Stimulated activated CD4-positive, alpha-beta T cell treated with anti-CD3 and anti-CD28 coated beads, Interleukin-12 subunit alpha, Interleukin-12 subunit beta, amount 100 ng/mL, for 24 hours (primary cell): ENCODE measurements at places on chromosomes 16 and 17.

- DNase-seq, result no peak
Measured at GRCh38 chr17:1943436-1943831, 81.7 kb downstream of the RTN4RL1 start.

GRCh38 chr16:89314357-89314756 lies 96.9 kb downstream of the ZNF778 start:
- no peak for DNase-seq

DNA sequence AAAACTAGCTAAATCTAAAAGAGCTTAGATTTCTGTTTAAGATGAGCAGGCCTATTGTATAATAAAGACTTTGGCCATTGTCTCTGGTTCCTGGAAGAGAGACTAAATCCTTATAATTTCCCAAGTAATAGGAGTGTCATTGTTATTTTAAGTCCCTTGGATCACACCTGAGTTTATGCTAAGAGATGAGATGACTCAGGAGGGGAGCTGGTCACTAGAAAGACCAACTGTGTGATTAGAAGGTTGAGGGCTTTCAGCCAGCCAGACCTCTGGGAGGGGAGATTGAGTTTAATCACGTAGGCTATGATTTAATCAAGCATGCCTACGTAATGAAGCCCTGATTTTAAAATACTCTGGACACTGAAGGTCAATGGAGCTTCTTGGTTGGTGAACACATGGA lies 156.9 kb upstream of the C17orf78 start:
- no peak for DNase-seq

DNA sequence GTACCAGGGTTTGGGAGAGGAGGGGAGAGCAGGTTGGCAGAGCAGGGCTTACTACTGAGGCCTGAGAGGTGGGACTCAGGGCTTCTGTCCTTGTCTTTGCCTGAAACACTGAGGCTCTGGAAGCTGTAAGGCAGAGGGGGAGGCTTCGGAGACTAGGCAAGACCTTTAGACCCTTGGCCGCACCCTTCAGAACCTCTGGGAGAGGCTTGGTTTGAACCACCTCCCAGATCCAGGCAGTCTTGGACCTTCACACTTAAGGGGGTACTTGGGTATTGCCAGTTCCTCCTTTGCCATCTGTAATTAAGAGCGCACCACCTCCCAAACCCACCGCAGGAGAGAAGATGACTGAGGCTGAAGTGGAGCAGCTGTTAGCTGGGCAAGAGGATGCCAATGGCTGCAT lies 12.9 kb downstream of the MYL4 start:
- no peak for DNase-seq

DNA sequence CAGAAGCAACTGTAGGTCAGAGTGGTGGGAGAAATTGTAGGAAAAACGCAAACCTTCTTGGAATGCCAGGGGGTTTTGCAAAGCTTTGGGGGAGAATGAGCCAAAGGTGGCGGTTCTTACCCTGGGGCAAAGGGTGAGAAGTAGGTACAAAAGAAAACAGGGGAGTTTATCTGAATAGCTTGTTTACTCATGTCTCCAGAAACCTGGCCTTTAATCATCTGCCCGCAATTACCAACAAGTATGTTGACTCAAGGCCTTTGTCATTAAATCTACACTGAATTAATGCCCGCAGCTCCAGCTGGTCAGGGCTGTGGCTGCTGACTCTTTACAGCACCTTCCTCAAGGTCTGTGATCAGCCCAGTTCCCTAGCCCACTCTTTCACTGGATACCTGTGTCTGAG lies 320.1 kb downstream of the CBLN1 start:
- DNase-seq, result no peak

DNA sequence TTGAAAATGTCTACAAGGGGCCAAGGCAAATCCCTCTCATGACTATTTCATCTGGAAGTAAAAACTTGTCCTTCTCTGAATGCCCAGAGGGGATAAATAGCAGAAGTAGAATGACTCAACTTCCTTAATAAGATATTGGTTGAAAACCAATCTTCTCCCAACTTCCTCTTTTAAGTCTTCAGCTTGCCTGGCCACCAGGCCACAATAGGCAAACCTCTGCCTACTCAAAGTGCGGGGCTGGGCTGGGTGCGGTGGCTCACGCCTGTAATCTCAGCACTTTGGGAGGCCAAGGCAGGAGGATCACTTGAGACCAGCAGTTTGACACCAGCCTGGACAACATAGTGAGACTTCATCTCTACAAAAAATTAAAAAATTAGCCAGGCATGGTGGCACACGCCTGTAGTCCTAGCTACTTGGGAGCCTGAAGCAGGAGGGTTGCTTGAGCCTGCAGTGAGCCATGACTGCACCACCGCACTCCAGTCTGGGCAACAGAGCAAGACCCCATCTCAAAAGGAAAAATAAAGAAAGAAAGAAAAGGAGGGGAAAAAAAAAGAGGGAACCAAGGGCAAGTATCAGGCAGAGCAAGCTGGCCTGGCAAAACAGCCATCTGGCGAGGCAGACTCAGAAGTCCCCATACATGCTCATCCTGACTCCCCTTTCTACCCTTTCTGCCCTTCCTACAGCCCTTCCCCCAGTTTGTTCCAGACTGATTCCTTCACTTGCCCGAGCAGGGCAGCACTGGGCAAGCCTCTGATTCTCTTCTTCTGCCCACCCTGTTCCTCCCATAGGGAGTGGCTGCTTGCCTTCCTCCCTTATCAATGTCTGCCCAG lies 20.6 kb downstream of the MAP3K14 start:
- no peak for DNase-seq

- no peak for DNase-seq
Measured at GRCh38 chr17:63688396-63689020, 11.4 kb downstream of the LIMD2 start.

DNA sequence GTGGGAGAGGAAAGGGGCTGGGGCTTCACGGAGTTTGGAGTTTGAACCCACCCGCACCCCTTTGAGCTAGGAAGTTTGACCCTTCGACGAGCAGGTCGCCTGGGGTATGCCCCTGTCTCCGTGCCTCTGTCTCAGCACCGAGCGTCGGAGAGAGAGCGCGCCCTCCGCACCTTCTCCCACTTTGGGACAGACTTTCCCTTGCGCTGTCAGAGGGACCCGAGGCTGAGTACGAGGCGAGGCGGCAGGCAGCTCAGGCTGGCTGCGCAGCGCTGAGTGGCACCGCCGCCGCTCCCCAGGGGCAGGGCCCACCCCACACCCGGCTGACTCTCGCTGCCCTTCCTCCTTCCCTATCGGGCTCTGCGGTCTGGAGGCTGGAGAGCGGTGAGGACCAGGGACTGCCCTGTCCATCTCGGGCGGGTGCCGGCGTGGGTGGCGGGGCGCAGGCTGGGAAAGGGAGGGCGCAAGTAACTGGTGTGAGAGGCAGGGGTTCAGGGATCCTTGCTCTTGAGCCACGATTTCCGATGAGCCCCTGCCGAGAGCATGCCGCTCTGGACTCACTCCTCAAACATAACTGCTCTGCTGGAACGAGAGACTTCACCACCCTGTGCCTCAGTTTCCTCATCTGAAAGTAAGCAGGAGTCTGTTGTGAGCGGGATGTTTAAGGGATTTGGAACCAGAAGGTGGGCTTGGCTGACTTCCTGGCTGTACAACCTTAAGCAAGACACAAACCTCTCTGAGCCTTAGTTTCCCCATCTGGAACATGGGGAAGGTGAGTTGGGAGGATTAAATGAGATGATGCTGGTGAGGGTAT lies 981 bp downstream of the BEAN1 start:
- DNase-seq, result no peak

GRCh38 chr16:11564046-11564926 lies 22.4 kb downstream of the LITAF start:
- no peak for DNase-seq

GRCh38 chr17:80428363-80428762 lies 13.4 kb downstream of the ENDOV start:
- DNase-seq, result no peak

- no peak for DNase-seq
Measured at GRCh38 chr17:345261-345660, 7.3 kb downstream of the RPH3AL start.

DNA sequence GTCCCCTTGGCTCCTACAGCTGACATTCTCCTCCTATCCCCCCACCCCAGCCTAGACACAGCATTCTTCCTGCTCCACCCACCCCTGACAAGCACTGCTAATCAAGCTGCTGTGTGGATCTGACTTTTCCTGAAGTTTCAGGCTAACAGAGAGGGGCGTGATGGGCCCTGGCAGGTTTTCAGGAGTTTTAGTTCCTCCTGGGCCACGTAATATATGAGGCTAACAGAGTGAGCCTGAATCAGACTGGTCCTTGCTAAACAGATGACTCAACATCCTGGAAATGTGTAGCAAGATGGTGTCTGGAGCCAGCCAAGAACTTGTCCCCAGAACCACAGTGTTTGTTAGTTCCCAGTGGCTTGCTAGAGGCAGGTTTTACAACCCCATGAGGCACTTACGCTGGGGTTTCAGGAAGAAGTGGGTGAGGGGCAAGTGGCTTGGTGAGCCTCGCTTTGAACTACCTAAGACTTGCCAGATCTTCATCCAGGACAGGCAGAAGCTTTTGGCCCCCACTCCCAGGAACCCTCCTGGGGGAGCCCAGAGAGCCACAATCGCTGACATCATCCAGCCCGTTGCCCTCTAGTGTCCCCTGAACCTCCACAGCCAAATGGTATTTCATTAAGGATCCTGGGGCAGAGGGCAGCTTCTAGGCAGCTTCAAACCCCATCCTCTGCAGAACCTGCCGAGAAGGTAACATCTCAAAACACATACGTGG lies 15.9 kb downstream of the TMEM92 start:
- DNase-seq, result no peak

DNA sequence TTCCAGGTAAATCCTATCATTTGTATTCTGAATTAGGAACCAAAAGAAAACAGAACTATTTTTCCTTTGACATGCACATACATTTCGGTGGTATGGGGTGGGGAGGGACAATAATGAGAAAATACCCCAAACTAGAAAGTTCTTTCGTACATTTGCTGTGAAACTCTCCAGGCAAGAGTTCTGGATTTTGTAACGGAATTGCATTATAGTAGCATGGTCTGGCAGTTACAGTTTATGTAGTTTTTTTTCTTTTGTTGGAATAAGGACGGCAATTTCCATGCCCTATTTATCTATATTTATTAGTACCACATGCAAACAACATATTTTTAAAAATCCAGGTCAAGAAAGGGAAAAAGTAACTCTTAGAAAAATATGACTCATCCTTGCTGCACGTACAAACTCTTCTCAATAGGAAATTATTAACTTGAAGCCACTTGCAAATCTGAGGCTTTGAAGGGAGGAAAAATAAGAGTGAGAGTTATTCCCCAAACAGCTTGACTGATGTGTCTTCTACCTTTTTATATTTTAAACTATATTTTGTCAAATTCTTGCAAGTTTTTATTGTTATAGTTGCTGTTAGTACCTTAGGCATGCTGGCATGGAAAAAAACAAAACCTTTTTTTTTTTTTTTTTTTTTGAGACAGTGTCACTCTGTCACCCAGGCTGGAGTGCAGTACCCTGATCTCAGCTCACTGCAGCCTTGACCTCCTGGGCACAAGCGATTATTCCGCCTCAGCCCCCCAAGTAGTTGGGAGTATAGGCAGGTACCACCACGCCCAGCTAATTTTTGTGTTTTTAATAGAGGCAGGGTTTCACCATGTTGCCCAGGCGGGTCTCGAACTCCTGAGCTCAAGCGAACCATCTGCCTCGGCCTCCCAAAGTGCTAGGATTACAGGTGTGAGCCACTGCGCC lies 69.3 kb downstream of the WWP2 start:
- DNase-seq, result no peak

DNA sequence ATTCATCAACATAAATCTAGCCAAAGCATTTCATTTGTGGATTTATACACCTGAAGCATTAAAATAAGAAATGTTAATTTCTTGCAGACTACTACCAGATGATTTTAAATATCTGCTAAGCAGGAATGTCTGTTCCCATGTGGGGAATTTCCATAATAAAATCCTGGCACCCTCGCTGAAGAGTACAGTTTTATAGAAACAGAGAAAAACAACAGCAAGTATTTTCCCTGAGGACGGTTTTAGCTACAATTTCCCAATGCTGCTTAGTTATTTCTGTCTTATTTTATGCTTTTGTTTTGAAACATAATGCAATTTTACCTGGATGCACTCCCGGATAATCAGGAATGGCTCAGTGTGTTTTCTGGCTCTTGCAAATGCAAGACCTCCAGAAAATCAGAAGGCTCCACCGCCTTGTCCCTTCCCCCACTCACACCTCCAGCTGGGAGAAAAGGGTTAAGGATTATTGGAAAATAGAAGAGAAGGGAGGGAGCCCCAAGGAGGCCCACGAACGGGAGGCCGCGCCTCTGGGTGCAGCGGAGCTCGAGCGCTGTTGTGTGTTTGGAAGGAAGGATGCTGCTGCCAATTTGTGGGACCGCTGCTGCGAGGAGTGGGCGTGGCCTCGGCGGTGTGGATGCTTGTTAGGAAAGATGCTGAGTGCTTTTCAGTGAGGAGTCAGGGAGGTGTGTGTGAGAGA lies at the start of gene CNTNAP4:
Gene CNTNAP4, plus strand, starts transcription at position 657 of the 694 bp plus-strand sequence. CDS start 262 bp downstream, outside the sequence.
- no peak for DNase-seq

DNA sequence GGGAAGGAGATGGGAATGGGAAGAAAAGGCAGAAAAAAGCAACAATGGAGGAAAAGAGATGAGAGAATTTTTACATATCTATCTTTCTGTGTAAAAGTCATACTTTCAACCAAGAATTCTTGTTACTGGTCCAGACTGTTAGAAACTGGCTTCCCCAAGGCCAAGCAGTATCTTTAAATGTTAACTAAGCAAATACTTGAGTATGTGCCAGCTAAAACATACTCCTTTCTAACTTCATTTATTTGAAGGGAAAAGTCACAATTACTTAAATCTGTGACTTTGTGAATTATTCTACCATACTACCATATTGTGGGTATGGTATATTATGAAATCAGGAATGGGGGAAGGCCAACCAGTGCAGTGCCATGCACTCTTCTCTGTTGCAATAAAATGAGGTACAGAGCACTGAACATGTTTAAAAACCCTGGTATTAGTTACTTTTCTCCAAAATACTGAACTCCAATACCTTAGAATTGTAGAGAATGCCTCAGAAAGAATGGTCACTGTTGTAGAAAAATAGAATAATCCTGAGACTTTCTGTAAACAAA lies 92.3 kb upstream of the C17orf78 start:
- DNase-seq, result no peak

- DNase-seq, result no peak
Measured at GRCh38 chr17:79322211-79323123, 247.8 kb downstream of the ENGASE start.

GRCh38 chr17:29613352-29613837 lies 9.3 kb downstream of the CORO6 start:
- DNase-seq, result peak; percentile 97

- no peak for DNase-seq
Measured at GRCh38 chr16:69089091-69089910, 16.2 kb upstream of the HAS3 start.

- DNase-seq, result no peak
Measured at GRCh38 chr16:9302072-9302471, 210.6 kb downstream of the HAPSTR1 start.

DNA sequence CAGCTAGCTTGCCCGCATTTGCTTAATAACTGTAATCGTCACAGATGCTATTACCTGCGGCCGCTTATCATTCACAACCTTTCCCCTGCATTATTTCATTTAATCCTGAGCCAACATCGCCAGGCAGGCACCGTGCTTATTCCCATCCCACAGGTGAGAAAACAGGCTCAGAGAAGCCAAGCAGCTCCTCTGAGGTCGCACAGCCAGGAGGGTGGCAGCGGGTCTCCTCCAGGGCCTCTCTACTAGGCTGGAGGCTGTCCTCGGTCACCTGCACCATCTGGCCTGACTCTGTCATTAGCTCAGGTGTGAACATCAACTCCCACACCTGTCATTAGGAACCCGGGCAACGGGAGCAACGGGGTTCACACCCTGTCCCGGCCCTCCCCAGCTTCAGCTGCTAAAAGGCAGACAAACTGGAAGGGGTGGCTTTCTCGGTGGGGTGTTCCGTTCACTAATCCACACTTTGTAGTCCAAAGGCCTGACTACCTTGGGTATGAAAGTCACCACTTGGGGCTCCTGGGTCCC lies 3.0 kb downstream of the PPL start:
- no peak for DNase-seq

- no peak for DNase-seq
Measured at GRCh38 chr16:81923296-81923695, 88.0 kb downstream of the SDR42E1 start.
